AG04450 (cell line): ENCODE measurements at places on chromosomes 1 and 21.

DNA sequence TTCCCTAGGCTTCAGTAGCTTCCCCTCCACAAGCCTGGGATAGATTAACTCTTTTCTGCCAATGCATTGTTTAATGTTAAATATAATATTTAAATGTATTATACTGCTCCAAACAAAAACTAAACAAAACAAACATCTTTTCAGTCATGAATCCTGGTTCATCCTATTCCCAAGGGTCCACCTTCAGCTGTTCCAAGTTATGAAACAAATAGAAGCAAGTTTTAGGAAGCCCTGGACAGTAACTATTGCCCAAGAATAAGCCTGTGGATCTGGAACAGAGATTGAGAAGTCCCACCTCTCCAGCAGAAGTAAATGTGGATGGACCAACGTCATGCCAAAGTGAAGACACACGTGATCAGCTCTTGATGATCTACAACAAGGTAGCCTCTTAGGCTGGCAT is 408.1 kb downstream of the SETD4 start:
- no peak for DNase-seq

GRCh38 chr21:37626320-37626719 is 259.7 kb downstream of the DYRK1A start:
- DNase-seq = no peak

DNA sequence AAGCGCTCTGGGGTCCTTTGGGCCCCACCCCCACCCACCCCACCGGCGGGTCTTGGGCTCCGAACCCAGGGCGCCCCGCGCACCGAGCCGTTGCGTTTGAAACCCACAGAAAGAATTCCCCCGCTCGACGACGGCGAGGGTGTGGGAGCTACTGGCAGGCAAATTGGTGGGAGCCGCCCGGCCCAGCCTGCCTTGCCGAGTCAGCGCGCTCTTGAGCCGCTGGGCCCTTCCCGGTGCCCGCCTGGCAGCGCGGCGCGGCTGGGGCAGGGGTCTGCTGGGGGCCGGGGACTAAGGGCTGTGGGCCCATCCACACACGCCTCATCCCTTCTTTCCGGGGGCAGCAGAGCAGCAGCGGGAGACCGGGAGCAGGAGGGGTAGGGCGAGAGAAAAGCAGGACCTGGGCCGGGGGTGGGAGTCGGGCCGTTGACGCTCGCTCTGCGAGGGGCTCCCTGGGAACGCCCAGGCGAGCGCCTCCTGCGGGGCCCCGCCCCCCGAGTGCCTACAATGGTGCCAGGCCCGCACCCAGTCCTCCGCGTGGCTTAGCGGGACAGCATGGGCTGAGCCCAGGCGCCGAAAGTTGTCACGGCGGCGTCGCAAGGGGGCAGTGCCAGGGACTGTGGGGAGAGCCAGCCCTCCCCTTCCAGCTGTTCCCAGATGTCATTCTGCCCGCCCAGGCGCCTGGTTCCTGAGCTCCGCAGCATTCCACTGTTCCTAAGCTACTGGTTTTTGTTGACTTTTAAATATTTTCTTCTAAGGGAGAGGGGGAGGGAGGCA is at the start of gene C1orf94:
TSS of gene C1orf94 (plus strand) at position 78 of the 774 bp plus-strand sequence. CDS start 883 bp downstream, outside the sequence.
- DNase-seq = no peak

DNA sequence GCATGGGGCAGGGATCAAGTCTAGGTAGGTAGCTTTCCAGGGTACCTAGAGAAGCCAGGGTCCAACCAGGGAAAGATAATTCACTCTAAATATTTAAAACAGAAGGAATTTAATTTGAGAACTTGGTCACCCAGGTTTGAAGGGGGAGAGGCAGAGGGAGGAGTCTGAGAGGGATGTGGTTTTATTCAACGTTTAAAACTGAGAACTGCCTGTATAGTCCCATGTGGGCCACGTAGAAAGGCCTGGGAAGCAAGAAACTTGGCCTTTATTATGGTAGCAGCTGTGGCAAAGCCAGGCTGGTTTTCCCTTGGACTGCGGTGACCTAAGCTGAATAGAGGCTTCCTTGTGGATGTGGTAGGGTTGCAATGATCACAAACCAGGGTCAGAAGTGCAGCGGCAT is 42.0 kb upstream of the DUSP10 start:
- no peak for DNase-seq

DNA sequence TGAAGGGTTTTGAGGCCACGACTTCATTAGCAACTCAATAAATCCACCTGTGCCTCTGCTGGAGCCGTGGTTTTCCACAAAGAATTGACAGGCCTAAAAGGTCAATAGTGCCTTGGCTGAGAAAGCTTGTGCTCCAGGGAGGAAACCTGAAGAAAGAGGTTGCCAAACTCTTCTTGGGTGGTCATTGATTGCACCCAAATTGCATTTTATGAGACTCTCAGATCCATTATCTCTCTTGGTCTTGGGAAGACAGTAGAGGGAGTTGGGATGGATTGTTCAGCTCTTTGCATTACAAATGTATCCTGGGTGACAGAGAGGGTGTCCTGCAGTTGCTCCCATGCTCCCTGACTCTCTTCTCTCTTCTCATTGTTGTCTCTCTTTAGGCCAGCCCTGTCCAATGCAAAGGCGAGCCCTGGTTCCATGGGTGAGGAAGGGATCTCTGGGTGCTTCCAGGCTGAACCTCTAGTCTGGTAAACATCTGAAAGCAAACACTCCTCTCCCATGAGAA is 46.1 kb upstream of the HTR1D start:
- no peak for DNase-seq

DNA sequence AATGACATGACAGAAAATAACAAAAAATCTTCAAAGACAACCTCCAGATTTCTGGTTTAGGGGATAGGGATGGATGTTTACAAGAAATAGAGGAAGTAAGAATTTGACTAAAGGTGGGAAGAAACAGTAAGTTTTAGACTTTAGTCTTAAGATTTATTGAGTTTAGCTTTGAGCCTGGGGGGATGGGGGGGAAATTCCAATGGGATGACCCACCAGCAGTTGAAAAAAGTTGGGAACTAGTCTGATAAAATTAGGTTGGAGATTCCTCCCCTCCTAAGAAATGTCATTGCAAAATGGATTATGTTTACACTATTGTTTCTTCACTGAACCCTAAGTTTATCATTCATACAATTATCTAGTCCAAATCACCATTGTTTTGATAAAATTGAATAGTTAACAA is 28.4 kb downstream of the WDR26 start:
- DNase-seq = no peak

- no peak for DNase-seq
These were observed 46.5 kb downstream of the KCNJ15 start for GRCh38 chr21:38303300-38303699.

GRCh38 chr1:183097438-183098051 is 74.3 kb downstream of the LAMC1 start:
- peak; percentile 91 for DNase-seq

DNA sequence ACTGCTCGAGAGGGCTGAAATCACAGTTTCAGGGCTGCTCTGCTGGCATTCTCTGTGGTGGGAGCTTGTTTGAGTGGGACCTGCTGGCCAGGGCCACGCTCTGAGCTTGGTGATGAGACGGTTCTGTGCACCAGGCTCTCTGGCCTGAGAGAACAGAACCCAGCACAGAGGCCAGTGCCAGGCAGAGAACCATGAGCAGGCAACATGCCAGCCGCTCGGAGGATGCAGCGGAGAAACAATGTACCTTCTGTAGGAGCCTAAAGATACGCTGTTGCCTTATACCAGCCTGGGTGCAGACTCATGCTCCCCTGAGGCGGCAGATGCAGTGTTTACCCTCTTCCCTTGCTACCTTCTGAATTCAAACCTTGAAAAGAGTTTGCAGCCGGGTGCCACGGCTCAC is 10.0 kb downstream of the C2CD2 start:
- no peak for DNase-seq

- DNase-seq = no peak
These were observed 14.1 kb downstream of the WDR47 start for GRCh38 chr1:109027841-109028240.

DNA sequence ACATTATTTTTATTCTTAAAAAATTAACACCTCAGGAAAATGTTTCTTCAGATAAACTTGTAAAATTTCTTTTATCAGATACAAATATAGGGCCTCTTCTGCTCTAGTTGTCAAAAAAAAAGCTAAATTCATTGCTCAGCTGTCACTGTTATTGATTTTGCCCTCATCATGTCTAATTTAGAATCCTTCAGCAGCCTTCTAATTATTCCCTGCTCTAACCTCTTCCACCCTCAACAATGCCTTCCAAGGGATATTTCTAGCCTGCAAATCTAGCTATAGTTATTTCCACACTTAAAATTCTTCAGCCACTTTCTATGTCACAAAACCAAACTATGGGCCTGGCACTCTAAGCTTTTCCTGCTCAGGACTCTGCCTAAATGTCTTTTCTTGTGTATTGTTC is 25.2 kb downstream of the PDE4B start:
- no peak for DNase-seq

- DNase-seq = no peak
These were observed 11.7 kb downstream of the LRRC71 start for GRCh38 chr1:156931974-156932710.

- DNase-seq = peak; percentile 20
These were observed 176.9 kb upstream of the LMO4 start for GRCh38 chr1:87151500-87152421.

DNA sequence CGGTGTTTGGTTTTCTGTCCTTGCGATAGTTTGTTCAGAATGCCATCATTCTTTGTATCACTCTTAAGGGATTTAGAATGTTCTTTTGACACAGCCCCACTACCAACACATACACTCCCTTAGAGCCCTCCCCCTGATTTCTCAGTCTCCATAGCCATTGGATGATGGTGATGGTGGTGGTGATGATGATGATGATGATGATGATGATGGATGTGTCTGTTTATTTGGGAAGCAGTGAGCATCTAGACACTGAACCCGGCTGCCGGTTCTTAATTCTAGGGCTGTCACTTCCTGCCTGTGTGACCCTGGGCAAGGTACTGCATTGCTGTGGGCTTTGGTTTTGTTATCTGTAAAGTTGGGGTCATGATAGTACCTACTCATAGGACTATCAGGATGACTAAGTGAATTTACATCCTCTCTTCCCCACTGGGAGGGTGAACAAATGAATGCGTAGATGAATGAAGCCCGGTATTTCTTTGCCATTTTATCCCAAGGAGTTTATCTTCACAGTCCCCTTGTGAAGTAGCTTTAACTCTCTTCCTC is 100.7 kb downstream of the HUNK start:
- no peak for DNase-seq

GRCh38 chr1:109818271-109818987 is 54.7 kb upstream of the EPS8L3 start:
- DNase-seq = no peak

- DNase-seq = no peak
These were observed 24.9 kb upstream of the ETS2 start for GRCh38 chr21:38780879-38781278.

GRCh38 chr1:85479491-85479890 is 14.5 kb upstream of the DDAH1 start:
- no peak for DNase-seq

GRCh38 chr1:54238353-54239034 is 38.5 kb downstream of the MRPL37 start:
- no peak for DNase-seq

DNA sequence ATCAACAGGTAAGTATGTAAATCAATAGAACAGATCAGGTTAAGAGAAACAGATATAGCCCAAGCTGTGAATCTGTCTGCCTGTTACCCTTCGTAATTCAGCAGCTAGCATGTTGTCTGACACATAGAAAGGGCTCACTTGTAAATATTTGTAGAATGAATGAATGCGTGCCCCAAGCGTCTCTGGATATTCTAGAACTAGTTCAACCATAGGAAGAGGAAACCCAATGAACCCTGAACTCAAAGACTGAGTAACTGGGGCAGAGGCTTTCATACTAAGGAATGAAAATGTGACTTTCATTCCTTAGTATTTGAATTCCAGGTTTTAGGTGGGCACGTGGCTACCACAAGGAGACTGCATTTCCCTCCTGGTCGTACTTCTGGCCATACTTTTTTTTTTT is 60.1 kb upstream of the SMYD2 start:
- no peak for DNase-seq

GRCh38 chr1:172679000-172679772 is 20.3 kb downstream of the FASLG start:
- DNase-seq = no peak

- no peak for DNase-seq
These were observed 21.2 kb upstream of the IFNAR2 start for GRCh38 chr21:33208534-33208933.

GRCh38 chr1:113981962-113982931 is 3.0 kb downstream of the OLFML3 start:
- peak; percentile 53 for DNase-seq

DNA sequence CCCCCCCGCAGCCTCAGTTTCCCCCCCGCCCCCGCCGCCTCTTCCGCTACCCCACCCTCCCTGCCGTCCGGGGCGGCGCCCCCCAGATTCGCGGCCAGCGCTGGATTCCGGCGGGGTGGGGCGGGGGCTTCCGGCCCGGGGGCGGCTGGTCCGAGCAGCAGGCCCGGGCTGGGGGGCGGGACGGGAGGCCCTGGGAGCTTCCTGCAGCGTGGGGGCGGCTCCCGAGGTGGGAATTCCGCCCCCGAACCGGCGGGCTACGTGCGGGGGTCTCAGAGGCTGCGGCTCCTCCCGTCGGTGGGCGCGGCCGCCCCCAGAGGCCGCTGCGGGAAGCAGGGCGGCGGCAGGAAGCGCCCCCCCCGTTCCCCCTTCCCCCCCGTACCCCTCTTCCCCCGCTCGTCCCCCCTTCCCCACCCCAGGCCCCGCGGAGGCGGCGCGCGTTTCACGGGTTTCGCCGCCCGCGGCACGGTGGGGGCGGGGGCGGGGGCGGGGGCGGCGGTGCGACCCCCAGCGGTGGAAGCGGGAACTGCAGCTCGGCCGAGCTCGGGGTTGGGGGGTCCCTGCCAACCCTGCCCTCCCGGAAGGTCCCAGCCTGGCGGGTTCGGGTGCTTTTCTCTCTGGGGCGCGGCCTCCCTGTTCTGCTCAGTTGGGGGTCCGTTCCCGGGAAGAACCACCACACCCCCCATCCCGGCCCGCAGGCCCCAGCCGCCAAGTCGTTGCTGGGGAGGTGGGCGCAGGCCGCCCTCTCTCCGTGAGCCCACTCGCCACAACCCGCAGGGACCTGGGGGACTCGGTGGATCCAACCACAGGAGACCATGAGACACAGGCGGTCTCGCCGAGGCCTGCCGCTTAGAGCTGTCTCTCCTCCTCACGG is 76.3 kb downstream of the MORN1 start:
- DNase-seq = no peak

- DNase-seq = no peak
These were observed 35.8 kb downstream of the LAMC1 start for GRCh38 chr1:183058851-183059502.

DNA sequence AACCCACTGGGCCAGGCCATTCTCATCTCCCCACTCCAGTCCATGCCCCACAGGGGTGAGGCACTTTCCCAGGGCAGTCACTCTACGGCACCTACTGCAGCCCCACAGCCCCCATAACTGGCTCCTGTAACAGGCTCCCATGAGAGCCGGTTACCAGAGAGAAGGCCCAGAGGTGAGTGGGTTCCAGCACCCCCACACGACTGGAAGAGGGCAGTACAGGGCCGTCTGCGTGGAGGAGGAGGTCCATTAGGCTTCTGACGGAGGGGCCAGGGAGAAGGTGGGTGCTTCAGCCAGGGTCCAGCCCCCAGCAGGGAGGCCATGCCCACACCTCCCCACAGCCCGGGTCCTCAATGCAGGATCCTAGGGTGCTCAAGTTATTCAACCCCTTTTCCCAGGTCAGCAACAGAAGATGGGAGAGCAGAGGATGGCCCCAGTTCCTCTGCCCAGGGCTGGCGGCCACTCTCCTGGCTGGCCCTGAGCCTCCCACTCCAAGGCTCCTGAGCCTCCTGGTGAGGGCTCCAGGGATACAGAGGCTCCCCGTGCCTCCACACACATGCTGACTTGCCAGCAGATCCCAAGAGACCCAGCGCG is 1.6 kb downstream of the ACAP3 start:
- DNase-seq = no peak

GRCh38 chr1:88662723-88663122 is 21.4 kb upstream of the PKN2 start:
- DNase-seq = no peak
